ENCODE measurements at places on chromosomes 13 and 19. TPM values are rescaled to one million over a fixed set of nuclear protein-coding genes. Genes with fewer than 3 reads are reported as not detected.

GRCh38 chr19:17348700-17349099, 11.3 kb downstream of the GTPBP3 start:
- DNase-seq, result no peak

DNA sequence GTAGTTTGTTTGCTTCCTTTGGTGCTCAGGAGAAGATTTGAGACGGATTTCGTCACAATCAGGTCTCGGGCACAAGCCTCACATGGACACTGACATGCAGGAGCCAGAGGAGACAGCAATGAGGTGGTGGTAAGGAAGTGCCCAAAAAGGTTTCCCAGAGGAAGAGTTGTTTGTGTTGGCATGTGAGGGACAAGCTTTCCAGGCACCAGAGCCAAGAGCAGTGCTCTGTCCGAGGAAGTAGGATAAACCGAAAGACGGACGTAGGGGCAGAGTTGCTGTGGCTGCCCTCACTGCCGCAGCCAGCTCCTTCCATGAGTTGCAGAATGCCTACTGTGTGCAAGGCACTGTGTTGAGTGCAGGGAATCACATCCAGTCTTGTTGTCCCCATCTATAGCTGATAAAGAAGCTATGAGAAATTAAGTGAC, 27.7 kb downstream of the SAE1 start:
- no peak for DNase-seq

GRCh38 chr19:2594319-2594718, 108.2 kb downstream of the GNG7 start:
- DNase-seq, result no peak

GRCh38 chr13:49630580-49630979, 2.3 kb downstream of the ARL11 start:
- no peak for DNase-seq

ZNF506 gene
- polyA plus RNA-seq, result 26.9 TPM

DNA sequence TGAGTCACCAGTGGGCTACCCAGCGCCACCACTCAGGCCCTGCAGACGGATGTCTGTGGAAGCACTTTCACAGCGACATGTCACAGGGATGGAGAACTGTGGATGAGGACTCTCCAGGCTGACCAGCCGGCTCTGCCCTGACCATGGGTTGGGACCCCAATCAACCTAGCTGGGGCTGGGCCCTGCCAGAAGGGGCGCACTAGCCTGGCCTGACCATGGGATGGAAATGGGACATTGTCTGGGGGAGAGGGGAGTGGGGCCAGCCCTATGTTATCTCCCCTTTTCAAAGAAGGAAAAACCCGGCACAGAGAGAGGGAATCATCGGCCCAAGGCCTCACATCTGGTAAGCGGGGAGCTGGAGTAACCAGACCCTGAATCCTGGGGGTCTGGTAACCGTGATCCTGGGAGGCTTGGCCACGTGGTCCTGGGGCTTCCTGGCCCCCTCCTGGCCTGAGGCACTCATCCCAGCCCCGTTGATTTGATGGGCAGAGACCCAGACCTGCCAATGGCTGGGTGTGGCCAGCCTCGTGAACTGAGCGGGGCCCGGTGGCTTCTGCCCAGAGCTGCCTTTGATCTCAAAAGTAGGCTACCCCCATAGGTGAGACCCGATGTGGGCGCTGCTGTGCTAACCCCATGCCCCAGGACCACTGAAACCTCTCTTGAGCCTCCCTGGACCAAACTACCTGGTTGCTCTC, 11.2 kb upstream of the SLC7A10 start:
- no peak for DNase-seq

DNA sequence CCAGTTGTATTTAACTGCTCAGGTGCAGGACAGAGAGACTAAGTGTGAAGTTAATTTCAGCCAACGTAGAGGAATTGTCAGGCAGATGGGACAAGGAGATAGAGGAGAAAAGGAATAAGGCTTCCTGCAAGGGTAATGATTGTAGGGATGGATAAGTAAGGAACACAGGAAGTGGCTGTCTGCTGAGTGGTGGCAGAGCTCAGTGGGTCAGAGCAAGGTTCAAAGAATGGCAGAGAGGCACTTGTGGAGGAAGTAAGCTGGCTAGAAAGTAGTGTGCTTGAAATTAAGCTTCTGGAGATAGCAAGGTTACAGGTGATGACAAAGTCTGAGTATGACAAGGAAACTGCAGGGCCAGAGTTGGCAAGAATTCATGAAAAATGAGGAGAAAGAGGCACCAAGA, 47.9 kb downstream of the USPL1 start:
- DNase-seq, result no peak

KIRREL2 gene
- not detected for polyA plus RNA-seq

DNA sequence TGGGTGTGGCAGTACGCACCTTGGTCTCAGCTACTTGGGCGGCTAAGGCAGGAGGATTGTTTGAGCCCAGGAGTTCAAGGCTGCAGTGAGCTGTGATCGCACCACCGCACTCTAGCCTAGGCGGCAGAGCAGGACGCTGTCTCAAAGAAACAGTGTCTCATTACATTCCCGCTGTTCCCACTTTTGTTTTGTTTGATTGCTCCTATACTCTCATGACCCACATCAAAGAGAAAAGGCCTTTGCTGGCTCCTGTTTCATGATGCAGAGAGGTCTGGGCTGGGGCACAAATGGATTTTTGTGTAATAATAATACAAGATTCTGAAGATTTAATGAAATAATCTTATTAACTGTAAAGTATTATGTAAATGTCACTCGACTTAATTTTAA, 85.7 kb downstream of the LACC1 start:
- DNase-seq, result no peak

GRCh38 chr13:34038541-34039068, 220.7 kb downstream of the RFC3 start:
- no peak for DNase-seq

FGF22 gene
- not detected for polyA plus RNA-seq

HTR2A gene
- polyA plus RNA-seq, result not detected

DNA sequence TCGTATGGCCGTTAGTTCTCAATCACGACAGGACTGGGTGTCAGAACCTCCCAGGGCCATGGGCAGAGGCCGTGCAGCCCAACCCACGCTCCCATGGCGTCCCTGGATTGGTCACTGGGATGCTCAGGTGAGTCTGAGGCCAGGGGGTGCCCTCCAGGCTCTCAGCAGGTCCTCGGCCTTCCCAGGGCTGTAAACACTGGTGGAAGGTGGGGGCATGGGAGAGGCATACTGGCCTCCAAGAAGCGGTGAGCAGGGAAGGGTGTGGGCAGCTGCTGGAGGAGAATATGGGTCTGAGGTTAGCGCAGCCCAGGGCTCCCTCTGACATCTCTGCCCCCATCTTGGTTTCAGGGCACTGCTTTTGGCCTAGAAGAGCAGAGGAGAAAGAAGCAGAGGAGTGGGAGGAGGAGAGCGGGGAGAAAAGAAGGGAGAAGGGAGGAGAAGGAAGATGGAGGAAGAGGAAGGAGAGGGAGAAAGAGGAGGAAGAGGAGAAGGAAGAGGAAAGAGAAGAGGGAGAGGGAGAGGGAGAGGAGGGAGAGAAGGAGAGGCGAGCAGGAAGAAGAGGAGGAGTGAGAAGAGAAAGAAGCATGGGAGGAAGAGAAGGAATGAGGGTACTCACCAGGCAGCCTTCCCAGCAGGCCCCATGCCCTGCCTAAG, 62.3 kb downstream of the CEBPG start:
- DNase-seq, result no peak

CGB1 gene
- polyA plus RNA-seq, result not detected

GRCh38 chr13:103288114-103288513, 221.9 kb upstream of the SLC10A2 start:
- DNase-seq, result no peak

CCDC122 gene
- polyA plus RNA-seq, result 1.1 TPM

DNA sequence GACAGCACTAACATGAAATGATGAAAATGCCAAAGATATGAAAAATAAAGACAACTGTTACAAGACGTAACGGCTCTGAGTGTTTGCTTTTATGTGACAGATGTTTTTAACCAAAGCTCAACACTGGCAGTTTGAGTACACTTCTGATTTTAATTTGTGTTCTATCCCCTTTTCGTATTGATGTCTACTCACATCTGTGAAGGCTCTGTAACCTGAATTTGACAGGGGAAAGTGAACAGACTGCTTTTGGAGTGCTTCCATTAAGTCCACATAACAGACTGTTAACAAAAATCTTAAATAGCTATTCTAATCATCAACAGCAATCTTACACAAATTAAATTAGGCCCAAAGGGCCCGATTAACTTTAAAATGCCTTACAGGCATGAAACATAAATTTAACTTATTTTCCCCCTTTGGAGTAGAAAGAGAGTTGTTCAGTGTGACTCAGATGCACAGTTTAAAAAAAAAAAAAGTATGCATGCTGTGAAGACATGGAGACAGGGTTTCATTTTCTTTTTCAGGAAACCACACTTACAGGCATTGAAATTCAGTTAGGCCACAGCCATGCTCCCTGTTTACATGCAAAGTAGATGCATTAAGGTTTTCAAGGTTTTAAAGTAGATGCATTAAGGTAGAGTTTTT, 16.3 kb upstream of the RNASEH2B start:
- no peak for DNase-seq

DNA sequence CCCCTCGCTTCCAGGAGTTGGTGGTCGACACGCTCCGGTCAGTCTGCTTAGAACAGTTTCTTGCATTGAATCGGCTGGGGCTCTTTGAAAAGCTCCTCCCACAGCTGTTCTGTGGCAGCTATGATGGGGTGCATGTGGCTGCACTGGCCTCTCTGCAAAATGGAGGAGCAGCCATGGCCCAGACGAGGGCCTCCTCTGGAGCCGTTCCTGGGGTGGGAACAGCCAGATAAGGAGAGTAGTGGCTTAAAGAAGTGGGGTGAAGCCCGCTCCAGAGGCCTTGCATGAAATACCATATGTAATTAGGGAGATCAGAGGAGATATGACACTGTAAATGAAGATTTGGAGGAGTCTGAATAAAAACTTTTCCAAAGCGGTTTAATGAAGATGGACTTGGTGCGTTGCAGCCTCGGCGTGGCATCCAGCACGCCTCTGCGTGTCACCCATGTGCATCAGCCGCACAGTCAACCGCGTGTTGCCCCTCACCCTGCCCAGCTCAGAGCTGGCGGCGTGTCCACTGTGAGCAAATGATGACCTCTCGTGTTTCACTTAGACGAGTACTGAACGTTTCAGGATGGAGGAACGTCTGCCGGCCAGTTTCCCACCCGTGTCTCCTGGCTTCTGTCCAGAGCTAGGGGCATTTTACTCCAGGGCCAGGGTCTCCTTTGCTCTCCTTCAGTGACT, 199.2 kb downstream of the TEX29 start:
- no peak for DNase-seq

DNA sequence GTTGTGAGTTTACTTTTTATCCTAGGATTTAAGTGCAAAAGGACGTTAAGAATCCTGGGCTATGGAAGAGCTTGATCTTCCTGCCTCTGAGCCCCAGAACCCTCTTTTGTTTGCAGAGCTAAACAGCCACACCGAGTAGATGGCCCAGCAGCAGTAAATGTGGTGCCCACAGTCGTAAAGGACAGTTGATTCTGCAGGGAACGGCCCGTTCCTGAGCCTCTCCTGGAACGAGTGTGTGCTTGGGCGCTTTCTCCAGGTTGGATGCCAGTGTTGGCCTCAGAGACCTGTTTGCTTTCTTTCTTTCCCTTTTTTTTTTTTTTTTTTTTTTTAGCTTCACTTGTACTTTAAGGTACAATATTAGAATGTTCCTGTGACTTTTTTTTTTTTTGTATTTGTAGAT, 41.7 kb downstream of the SPATA13 start:
- no peak for DNase-seq

- DNase-seq, result no peak
These were observed 498 bp downstream of the PROZ start for GRCh38 chr13:113158946-113159345.

- peak; percentile 46 for DNase-seq
These were observed 44.9 kb downstream of the ESD start for GRCh38 chr13:46751811-46752635.
